CD4-positive, alpha-beta memory T cell (primary cell): ENCODE measurements at places on chromosomes 7 and 10. TPM values are rescaled to one million over a fixed set of nuclear protein-coding genes. Genes with fewer than 3 reads are reported as not detected.

Gene C7orf33
- not detected for total RNA-seq

Gene NSUN5
- 62.5 TPM for total RNA-seq

Gene ADGRA1
- not detected for total RNA-seq

Gene EMX2
- total RNA-seq = not detected

GRCh38 chr7:96484091-96484490, 162.2 kb upstream of the SLC25A13 start:
- no peaks in the 10 kb centered on the region for H3K36me3 ChIP-seq
- H3K4me1 ChIP-seq = peaks cover 5% of the 10 kb centered on the region
- no peaks in the 10 kb centered on the region for H3K27me3 ChIP-seq
- no peak overlapping the region for H3K4me3 ChIP-seq

DNA sequence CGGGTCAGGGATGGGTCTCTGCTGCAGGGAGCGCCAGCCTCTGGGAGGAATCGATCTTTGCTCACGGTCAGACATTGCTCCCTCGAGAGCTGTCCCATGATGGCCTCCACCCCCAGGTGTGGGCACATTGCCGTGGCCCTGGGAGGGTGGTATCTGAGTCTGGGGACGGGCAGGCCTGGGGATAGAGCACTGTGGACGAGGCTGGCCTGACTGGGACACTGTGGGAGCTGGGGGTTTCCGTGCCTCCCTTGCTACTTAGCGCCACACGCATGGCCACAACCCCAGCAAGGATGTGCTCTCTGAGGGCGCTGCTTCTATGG, 55.7 kb downstream of the JAKMIP3 start:
- no peaks in the 10 kb centered on the region for H3K36me3 ChIP-seq
- H3K27me3 ChIP-seq = no peaks in the 10 kb centered on the region

DNA sequence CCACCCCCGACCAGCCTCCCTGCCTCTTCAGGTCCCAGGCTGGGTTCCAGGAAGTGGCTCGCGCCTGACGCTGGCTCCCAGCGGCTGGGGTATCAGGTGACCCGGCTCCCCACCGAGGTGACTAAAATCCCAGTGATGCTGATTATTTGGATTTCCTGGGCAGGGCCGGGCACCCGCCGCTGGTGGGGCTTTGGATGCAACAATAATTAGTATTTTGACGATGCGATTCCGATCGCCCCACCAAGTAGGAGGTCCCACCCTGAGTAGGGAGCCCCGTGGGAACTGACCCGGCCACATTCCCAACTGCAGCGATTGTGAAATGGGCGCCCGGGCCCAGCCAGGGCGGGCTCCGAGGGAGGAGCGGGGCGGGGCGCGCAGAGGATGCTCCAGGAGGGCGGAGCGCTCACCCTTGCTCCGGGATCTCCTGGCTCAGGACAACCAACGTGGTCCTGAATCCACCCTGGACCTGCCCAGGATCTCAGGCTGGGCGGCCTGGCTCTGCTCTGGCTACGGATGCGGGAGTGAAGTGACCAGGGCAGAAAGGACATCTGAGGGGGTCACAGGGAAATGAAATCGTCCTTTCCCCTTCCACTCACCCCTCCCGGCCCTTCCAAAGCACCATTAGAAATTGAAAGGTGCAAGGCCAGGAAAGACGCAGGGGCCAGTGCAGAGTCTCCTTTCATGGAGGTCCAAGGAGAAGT, 32.6 kb downstream of the DUSP5 start:
- H3K27ac ChIP-seq = no peak overlapping the region
- H3K4me3 ChIP-seq = peak overlapping the region; percentile 18
- no peaks in the 10 kb centered on the region for H3K36me3 ChIP-seq
- DNase-seq = no peak
- H3K4me1 ChIP-seq = peaks cover 27% of the 10 kb centered on the region

- H3K27ac ChIP-seq = no peak overlapping the region
- no peaks in the 10 kb centered on the region for H3K36me3 ChIP-seq
- no peak overlapping the region for H3K4me3 ChIP-seq
- H3K27me3 ChIP-seq = peaks cover 28% of the 10 kb centered on the region
- H3K4me1 ChIP-seq = no peaks in the 10 kb centered on the region
Measured at GRCh38 chr10:99524736-99525380, 7.9 kb upstream of the NKX2-3 start.

DNA sequence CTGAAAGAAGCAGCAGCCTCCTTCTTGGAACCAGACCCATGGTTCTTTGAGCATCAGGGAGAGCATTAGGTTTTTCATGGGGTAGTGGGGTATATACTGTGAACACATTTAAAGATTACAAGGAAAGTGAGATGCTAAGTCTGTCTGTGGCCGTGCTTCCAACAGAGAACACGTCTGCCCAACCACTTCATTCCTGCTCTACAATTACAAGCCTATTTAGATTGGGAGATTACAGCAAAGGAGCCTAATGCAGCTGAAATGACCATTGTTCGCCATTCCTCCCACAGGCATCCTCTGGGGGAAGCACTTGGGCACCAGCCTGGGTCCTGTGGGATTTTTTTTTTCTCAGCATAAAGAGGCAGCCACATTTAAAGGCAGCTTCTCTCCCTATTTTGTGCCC, 536.4 kb downstream of the XPNPEP1 start:
- no peaks in the 10 kb centered on the region for H3K36me3 ChIP-seq
- H3K27me3 ChIP-seq = no peaks in the 10 kb centered on the region
- no peak overlapping the region for H3K27ac ChIP-seq
- no peaks in the 10 kb centered on the region for H3K4me1 ChIP-seq

DNA sequence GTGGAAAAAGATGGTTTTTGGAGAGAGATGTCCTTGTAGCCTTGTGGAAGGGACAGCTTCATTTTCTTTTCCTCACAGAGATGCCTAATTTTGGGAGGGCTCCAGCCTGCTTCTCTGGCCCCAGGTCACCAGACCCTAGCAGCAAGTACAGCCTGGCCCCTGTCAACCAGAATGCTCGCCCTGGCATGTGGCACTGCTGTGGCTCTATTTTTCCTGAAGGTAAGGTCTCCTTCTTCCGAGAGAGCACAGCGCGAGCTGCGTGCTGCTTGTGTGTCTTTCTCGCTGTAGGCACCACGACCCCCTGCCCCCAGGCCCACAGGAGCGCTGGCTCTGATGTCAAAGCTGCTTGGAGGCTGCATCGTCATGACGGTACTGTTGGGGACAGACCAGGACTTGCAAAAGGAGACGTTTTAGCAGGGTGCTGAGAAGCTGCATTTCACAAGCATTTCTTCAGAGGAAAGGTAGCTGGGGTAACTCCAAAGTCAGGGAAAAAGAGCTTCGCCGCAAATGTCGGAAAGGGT, 58.7 kb downstream of the CLEC2L start:
- H3K4me1 ChIP-seq = no peaks in the 10 kb centered on the region
- H3K36me3 ChIP-seq = peaks cover 21% of the 10 kb centered on the region
- no peak overlapping the region for H3K4me3 ChIP-seq

DNA sequence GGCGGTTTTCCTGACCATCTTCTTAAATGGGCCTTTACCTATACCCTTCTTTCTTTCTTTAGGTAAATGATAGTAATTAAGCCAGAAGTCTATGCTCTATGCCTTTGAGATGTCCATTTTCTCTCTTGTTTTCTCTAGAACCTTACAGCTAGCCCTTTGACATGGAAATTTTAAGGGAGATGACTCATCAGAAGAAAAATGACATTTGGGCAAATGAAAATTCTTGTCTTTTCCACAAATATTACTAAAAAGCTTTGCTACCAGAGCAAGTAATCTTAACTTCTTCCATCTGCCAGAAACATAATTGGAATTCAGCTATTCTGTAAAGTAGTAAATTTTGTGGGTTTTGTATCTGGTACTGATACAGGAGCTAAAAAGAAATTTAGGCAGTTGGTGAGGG, 59.5 kb downstream of the CCDC3 start:
- no peak overlapping the region for H3K4me3 ChIP-seq
- H3K4me1 ChIP-seq = no peaks in the 10 kb centered on the region
- no peaks in the 10 kb centered on the region for H3K27me3 ChIP-seq
- no peak for DNase-seq
- H3K27ac ChIP-seq = no peak overlapping the region
- H3K36me3 ChIP-seq = no peaks in the 10 kb centered on the region

DNA sequence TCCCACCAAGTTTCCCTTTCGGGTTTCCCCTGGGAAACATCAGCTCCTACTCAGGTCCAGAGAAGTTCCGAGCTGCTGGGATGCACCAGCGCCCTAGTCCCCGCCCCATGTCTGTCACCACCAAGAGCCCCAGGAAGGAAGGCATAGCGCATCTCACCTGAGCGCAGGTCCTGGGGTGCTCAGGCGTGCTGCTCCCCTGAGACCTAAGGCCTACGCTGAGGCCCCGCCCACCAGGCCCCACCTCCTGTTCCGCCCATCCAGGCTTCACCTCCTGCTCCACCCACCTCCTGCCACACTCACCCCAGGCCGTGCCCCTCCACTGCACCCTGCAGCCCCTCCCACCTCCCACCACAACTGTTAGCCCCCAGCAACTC, 1.2 kb upstream of the TFR2 start:
- DNase-seq = no peak
- H3K4me1 ChIP-seq = no peaks in the 10 kb centered on the region
- H3K27ac ChIP-seq = no peak overlapping the region
- no peaks in the 10 kb centered on the region for H3K36me3 ChIP-seq
- no peaks in the 10 kb centered on the region for H3K27me3 ChIP-seq
- H3K4me3 ChIP-seq = no peak overlapping the region

DNA sequence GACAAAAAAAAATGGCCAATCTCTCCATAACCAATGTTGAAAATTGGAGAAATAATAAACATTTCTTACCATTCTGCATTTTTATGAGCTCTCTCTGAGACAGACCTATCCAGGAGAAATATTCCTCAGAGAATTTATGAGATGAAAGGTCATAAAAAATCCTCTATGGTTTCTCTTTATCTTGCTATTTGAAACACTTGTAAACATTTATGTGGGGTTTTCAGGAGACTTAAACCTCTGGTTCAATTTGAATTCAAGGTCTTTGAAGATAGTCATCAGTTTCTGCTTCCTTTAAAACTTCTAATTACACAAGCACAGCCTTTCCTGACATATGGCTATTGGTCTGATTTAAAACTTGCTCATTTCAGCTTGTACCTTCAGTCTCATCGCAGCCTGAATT, 78.5 kb upstream of the APBB1IP start:
- H3K4me1 ChIP-seq = no peaks in the 10 kb centered on the region
- no peaks in the 10 kb centered on the region for H3K27me3 ChIP-seq
- H3K27ac ChIP-seq = no peak overlapping the region
- no peak for DNase-seq
- no peak overlapping the region for H3K4me3 ChIP-seq

DNA sequence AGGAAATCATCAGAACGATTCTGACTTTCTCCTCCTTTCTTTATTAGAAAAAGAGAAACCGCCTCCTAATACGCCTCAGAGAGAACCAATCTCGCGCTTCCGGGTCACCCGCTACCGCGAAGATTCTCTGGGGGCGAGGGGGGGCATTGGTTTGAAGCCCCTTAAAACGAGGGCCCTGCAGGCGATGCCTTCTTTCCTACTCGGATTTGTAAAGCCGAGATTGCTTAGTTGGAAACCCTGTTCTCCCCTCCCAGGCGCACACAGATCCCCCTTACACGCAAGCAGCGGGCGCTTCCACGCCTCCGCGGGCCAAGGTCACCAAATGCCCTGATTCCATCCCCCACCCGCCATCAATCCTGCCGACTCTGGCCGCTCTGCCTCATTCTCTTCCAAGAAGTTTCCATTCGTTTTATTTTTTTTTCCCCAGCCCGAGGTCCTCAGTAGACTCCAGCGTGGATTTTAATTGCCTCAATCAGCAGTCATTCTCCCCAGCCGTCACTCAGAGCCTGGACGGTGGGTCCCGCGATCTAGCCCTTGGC, 1.1 kb upstream of the GAD2 start:
- H3K36me3 ChIP-seq = no peaks in the 10 kb centered on the region
- no peak for DNase-seq
- peaks cover 24% of the 10 kb centered on the region for H3K4me1 ChIP-seq
- H3K27ac ChIP-seq = no peak overlapping the region
- no peak overlapping the region for H3K4me3 ChIP-seq
- H3K27me3 ChIP-seq = peaks cover 46% of the 10 kb centered on the region

DNA sequence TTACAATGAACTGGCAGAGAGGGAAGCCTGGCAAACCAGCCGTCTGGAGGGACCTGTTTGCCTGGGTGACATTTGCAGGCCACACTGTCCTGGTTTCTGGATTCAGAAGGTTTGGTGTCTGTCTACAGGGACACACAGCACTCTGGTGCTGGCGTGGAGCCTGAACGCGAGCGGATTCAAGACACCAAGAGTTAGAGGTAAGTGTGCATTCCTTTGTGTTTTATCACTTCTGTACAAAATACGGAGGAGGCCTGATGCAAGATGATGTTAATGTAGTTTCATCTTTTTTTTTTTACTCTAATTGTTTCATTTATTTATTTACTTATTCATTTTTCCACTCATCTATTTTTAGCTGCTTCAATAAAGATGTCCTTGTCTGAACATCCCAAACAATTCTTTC, 485.3 kb upstream of the ADARB2 start:
- H3K4me1 ChIP-seq = peaks cover 4% of the 10 kb centered on the region
- no peaks in the 10 kb centered on the region for H3K36me3 ChIP-seq
- H3K4me3 ChIP-seq = no peak overlapping the region
- no peaks in the 10 kb centered on the region for H3K27me3 ChIP-seq
- no peak for DNase-seq

- no peak overlapping the region for H3K27ac ChIP-seq
- no peaks in the 10 kb centered on the region for H3K4me1 ChIP-seq
- H3K4me3 ChIP-seq = no peak overlapping the region
- no peak for DNase-seq
Measured at GRCh38 chr10:15352836-15353235, 18.3 kb downstream of the FAM171A1 start.

GRCh38 chr10:21519941-21520436, 5.5 kb downstream of the SKIDA1 start:
- peaks cover 51% of the 10 kb centered on the region for H3K27me3 ChIP-seq
- no peaks in the 10 kb centered on the region for H3K36me3 ChIP-seq
- H3K4me1 ChIP-seq = peaks cover 41% of the 10 kb centered on the region
- H3K4me3 ChIP-seq = peak overlapping the region; percentile 29
- peak; percentile 39 for DNase-seq

DNA sequence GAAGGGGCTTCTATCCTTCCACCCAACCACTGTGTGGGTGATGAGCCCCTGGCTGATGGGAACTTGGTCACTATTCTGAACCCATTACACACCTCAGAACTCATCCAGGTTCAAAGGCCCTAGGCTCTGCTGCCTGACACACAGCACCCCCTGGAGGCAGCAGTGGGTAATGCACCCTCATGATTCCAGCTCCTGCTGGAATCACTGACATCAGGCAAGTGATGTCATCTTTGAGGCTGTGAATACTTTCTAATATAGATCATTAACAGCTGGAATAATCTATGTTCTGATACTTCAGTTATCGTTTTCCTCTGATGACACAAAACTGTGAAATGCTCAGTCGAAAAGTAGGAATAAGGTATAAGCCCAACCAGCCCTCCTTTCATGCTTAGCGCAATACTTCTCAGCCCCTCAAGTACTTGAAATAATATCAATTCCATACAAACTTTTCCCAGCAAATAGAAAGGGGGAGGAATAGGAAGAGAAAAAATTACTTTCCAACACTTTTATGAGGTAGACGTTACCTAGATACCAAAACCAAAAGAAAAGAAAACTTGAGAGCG, 7.5 kb upstream of the RBP3 start:
- no peak overlapping the region for H3K4me3 ChIP-seq
- no peaks in the 10 kb centered on the region for H3K36me3 ChIP-seq
